ENCODE measurements at places on chromosomes 16 and 17. TPM values are rescaled to one million over a fixed set of nuclear protein-coding genes. Genes with fewer than 3 reads are reported as not detected.

- no peak for DNase-seq
Measured at GRCh38 chr17:1829216-1829591, 498 bp downstream of the SMYD4 start.

- DNase-seq = no peak
Measured at GRCh38 chr16:75053791-75054555, 55.1 kb downstream of the ZNRF1 start.

DNA sequence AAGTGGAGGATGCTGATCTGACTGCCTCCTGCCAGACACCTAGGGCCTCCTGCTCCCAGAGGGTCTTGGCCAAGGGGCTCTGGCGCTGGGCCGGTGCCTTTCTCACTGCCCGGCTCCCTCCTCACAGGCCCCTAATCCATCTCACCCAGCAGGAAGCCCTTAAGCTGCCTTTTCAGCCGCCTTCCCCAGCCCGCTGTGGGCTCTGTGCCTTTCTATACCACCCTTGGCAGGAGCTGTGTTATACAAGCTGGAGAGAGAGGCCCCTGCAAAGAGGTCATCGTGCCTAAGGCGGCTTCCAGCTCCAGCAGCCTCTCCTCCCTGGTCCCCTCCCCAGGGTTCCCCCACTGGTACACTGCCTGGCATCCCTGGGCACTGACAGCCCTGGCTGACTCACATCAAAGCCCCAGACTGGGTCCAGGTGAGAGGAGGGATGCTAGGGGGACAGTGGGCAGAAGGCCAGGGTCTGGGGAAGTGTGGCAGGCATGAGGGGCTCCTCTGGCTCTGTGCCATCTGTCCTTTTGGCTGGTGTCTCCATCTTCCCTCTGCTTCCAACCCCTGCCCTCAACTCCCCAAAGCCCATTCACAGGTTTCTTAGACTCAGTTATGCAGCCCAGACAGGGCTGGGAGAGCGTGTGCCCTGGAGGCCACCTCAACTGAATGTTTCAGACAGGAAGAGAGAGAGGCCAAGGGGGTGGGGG, 15.3 kb upstream of the FZD2 start:
- no peak for DNase-seq

- DNase-seq = no peak
Measured at GRCh38 chr16:49014277-49015224, 267.1 kb downstream of the CBLN1 start.

The RAC3 gene
- total RNA-seq = 40.5 TPM

The WRAP53 gene
- total RNA-seq = 14.2 TPM

The NEK8 gene
- 4.3 TPM for total RNA-seq

- peak; percentile 19 for DNase-seq
Measured at GRCh38 chr16:85526185-85526974, 86.7 kb upstream of the GSE1 start.

The CACNG5 gene
- total RNA-seq = not detected

The RPAIN gene
- total RNA-seq = 46.5 TPM

All from astrocyte (in vitro differentiated cells and primary cell).